Vagina (tissue), 2 donors: ENCODE measurements at places on chromosomes 5 and 9. TPM values are rescaled to one million over a fixed set of nuclear protein-coding genes. Genes with fewer than 3 reads are reported as not detected.

DNA sequence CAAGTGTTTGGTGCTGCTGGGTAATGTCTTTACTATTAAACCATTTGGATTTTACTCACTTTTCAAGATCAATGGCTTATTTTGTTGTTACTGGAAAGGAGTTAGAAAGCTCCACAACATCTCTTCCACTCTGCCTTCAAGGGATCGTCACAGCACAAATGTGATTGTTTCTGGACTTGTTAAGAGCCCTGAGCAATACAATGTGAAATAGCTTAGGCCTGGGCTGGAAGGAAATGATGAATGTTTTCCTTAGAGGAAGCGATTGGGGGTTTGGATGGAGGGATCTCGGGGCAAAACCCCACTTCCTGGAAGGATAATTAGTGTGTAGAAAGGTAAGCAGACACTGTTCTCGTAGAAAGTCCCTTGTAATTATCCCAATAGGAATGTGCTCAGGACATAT, 59.3 kb upstream of the MYO10 start:
- no peak for DNase-seq

GRCh38 chr9:122133263-122133983, 26.2 kb downstream of the NDUFA8 start:
- DNase-seq, result peak; percentile 93

DNA sequence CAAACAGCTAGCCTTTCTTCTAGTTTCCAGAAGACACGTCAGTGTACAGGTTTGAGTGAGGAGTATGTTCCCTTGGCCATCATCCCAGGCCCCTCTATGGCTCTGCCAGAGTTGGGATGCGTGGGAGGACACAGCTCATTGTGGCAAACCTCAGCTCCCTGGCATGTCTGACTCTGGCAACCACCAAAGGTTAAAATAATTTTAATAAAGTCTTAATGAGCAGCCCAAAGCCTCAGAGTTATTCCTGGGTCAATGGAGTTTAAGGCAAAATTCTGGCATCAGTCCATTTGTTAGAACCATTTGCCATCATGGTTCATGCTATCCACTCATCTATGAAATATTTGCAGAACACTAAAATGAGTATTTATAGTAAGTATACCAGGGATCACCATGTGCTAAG, 79.8 kb upstream of the PAPPA start:
- no peak for DNase-seq

DNA sequence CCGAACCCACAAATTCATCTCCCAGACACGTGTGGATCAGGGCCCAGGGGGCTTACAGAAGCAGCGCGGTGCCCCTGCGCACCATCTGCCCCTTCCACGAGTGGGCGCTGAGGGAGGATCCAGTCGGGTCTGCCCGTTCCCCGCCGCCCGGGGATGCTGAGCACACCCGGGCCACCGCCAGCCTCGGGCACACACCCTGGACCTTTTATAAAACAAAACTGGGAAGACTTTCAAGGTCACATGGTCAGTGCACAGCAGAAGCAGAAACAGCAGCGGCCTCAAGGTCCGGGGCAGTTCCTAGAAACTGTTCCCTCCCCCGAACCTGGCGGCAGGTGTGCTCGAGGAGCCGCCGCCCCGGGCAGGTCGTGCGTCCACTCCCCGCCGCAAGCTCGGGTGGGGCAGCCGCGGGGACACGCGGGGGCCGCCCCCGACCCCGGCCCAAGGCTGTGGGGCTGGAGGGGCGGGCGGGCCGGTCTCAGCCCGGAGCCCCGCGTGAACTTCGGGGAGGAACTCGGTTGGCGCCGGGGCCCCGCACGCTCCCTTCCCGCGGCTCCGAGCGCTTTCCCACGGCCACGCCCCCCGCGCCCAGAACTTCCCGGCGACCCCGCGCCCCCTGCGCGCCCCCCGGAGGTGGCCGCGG, 633 bp upstream of the PPP1R26 start:
- DNase-seq, result no peak

- DNase-seq, result no peak
Observed at GRCh38 chr5:116419258-116419657, 155.4 kb downstream of the SEMA6A start.

DNA sequence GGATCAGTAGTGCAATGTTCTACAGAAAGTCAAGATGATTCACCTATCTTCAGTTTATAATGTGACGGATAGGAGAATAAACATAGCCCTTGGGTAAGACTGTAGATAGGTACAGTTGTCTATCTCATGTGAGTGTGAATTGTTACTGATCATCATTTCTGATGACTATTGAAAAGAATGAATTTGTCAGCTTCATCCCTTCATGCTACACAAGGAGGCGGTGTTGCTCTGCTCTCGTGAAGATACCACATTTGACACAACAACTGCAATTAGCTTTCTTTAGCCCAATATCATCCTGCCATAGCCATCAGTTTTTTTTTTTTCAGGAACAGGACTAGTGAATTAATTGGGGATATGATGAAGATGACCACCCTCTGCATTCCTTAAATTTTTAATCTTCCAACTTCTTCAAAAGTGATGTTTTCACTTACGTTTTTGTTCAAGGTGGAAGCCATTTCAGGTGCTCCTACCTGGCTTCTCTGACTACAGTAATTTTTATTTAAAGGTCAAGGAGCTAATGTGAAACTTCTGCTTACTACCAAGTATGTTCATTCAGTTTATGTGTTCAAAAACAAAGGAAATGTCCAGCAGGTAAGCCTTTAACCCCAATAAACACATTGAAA, 152.9 kb upstream of the MOCS2 start:
- DNase-seq, result no peak

The VCAN gene
- 71.2 TPM for total RNA-seq
